Activated B cell treated with CpG ODN at 0.5 μM for 24 hours (primary cell): ENCODE measurements at places on chromosomes 12 and 14. TPM values are rescaled to one million over a fixed set of nuclear protein-coding genes. Genes with fewer than 3 reads are reported as not detected.
A peak's percentile ranks its signal among the peaks of the same experiment; 100 is the strongest.

The PLEK2 gene
- not detected in 2 replicates for total RNA-seq

The CCDC92 gene
- 21.5 and 23.7 TPM in 2 replicates for total RNA-seq

The TIMM9 gene
- total RNA-seq = 29.1 and 35.7 TPM in 2 replicates

The SIX4 gene
- not detected in 2 replicates for total RNA-seq

The KERA gene
- not detected in 2 replicates for total RNA-seq

The CRADD gene
- total RNA-seq = 10.3 and 15.3 TPM in 2 replicates

The HNF1A gene
- total RNA-seq = not detected in 2 replicates

The MYF6 gene
- not detected in 2 replicates for total RNA-seq

The TSPAN19 gene
- not detected in 2 replicates for total RNA-seq

The ZC3H14 gene
- 38.7 and 45.0 TPM in 2 replicates for total RNA-seq

The NCAPD2 gene
- total RNA-seq = 38.4 and 40.9 TPM in 2 replicates

GRCh38 chr12:6285532-6286306 is 24.8 kb upstream of the PLEKHG6 start:
- no peaks in the 10 kb centered on the region for H3K4me1 ChIP-seq
- H3K27ac ChIP-seq = no peak overlapping the region
- DNase-seq = no peak
- no peaks in the 10 kb centered on the region for H3K36me3 ChIP-seq
- H3K27me3 ChIP-seq = peaks cover 36% of the 10 kb centered on the region

GRCh38 chr14:99670361-99671234 is 13.5 kb upstream of the CYP46A1 start:
- H3K4me3 ChIP-seq = no peak overlapping the region
- peaks cover 27% of the 10 kb centered on the region for H3K27me3 ChIP-seq
- peaks cover 6% of the 10 kb centered on the region for H3K4me1 ChIP-seq
- DNase-seq = no peak
- no peaks in the 10 kb centered on the region for H3K36me3 ChIP-seq

- peaks cover 21% of the 10 kb centered on the region for H3K36me3 ChIP-seq
- no peak overlapping the region for H3K4me3 ChIP-seq
- no peaks in the 10 kb centered on the region for H3K27me3 ChIP-seq
- peaks cover 14% of the 10 kb centered on the region for H3K4me1 ChIP-seq
- DNase-seq = no peak
- H3K27ac ChIP-seq = no peak overlapping the region
Observed at GRCh38 chr12:53612978-53613377, 13.2 kb downstream of the ATF7 start.

- DNase-seq = no peak
- H3K27ac ChIP-seq = no peak overlapping the region
- H3K4me1 ChIP-seq = no peaks in the 10 kb centered on the region
Observed at GRCh38 chr14:30143627-30144026, 216.0 kb upstream of the PRKD1 start.

DNA sequence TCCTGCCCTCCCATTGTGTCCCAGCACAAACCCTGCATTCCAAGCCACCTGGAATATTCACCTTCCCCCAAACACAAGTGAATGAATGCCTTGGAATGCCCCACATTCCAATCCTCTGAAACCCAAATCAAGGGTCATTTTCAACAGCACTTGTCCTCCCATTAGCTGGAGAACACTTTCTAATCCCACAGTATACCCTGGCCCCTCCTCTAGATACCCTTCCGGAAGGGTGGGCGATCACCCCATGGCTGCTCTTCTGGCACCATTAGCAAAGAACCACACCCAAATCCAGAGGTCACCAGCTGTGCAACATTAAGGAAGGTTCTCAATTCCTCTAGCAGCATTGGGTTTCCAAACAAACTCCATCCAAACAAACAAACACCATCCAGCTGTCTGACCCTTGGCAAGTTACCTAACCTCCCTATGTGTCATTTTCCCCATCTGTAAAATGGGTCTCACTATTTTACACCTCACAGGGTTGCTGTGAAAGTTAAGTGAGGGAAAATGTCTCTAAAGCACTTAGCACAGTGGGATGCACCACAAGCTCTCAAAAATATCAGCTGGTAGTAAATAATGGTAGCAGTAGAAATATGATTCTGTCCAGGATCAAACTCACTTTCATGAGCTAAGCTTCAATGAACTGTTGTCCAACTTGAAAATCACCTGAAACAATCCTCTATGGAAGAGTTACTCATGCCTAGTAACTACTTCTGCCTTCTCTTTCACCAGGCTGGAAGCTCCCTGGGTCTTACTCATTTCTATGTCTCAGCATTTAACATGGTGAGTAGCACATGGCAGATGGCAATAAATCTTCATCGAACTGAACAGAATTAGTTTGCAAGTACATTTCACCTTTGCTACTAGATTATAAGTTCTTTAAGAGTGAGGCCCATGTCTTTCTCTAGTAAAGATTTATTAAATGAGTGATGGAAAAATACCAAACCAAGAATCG is 5.3 kb downstream of the NUAK1 start:
- no peak overlapping the region for H3K4me3 ChIP-seq
- no peak for DNase-seq
- no peaks in the 10 kb centered on the region for H3K36me3 ChIP-seq
- H3K4me1 ChIP-seq = peaks cover 9% of the 10 kb centered on the region

DNA sequence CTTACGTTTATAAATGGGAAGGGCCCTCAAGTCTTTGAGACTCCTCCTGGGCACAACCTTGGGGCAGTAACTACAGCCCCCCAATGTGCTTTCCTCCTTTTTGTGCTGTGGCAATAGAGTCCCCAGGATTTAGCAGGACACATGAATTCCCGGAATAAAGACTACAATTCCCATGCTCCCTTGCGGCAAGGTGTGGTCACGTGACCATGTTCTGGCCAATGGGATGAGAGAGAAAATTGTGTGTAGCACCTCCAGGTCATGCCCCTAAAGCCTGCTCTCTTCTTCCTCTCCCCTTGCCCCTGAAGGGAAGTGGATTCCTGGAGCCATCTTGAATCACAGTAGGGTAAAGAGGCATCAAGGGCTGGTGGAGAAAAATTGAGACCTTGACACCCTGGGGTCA is 295.1 kb upstream of the SFSWAP start:
- H3K27ac ChIP-seq = no peak overlapping the region
- no peaks in the 10 kb centered on the region for H3K4me1 ChIP-seq
- peaks cover 6% of the 10 kb centered on the region for H3K27me3 ChIP-seq
- no peak overlapping the region for H3K4me3 ChIP-seq

GRCh38 chr14:32821964-32822653 is 116.6 kb upstream of the NPAS3 start:
- H3K27ac ChIP-seq = no peak overlapping the region
- no peaks in the 10 kb centered on the region for H3K36me3 ChIP-seq
- no peaks in the 10 kb centered on the region for H3K27me3 ChIP-seq
- no peaks in the 10 kb centered on the region for H3K4me1 ChIP-seq
- DNase-seq = no peak
- no peak overlapping the region for H3K4me3 ChIP-seq

DNA sequence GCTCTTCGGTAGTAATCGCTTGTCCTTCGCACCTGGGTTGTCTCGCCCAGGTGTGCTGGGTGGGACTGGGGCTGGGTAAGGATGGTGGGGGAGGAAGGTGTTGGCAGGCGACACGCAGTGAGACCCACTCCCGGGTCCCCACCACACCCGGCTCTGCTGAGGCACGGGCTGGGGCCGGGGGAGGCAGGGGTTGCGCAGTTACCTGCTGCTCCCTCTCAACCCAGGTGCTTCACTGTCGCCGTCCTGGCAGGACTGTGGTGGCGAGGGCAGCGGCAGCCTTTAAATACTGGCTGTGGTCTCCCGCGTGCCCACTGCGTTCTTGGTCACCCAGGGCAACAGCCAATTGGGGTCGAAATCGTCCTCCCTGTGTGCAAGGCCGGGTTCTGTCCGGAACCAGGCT is at the start of gene CCER1:
Gene CCER1 (minus strand): TSS at position 256 of the 400 bp plus-strand sequence. CDS start 434 bp downstream, outside the sequence.
- H3K4me1 ChIP-seq = no peaks in the 10 kb centered on the region
- no peak within 1 kb of the TSS for H3K27ac ChIP-seq
- H3K27me3 ChIP-seq = no peaks in the 10 kb centered on the region
- no peak within 1 kb of the TSS for H3K4me3 ChIP-seq
- DNase-seq = no peak
- no peaks in the 10 kb centered on the region for H3K36me3 ChIP-seq

GRCh38 chr14:73452341-73453186 is 5.8 kb downstream of the NUMB start:
- no peak for DNase-seq
- H3K4me3 ChIP-seq = peak overlapping the region; percentile 50
- no peaks in the 10 kb centered on the region for H3K27me3 ChIP-seq
- H3K4me1 ChIP-seq = peaks cover 51% of the 10 kb centered on the region
- peak overlapping the region; percentile 70 for H3K27ac ChIP-seq
- H3K36me3 ChIP-seq = peaks cover 7% of the 10 kb centered on the region

DNA sequence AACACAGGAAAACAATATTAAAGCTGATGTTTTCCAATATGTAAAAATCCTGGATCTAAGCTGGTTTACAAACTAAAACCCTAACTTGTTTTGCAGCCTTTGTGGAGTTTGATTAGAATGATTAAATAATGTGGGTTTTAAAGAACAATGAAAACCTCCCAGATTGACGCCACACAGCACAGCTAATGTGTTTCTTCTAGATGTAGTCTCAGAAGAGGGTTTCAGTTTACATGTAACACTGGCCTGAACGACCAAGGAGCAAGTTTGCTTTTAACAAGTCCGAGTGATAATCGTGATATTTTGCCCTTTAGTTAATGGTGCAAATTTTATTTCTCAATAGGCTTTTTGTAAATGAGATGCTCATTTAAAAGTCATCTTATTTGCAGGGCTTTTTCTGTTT is 11.0 kb downstream of the HMGA2 start:
- H3K4me1 ChIP-seq = no peaks in the 10 kb centered on the region
- H3K36me3 ChIP-seq = no peaks in the 10 kb centered on the region
- peaks cover 5% of the 10 kb centered on the region for H3K27me3 ChIP-seq
- no peak overlapping the region for H3K27ac ChIP-seq
- DNase-seq = no peak

GRCh38 chr12:124835656-124836410 is 27.8 kb downstream of the SCARB1 start:
- H3K27me3 ChIP-seq = no peaks in the 10 kb centered on the region
- no peak for DNase-seq
- H3K36me3 ChIP-seq = no peaks in the 10 kb centered on the region
- H3K4me3 ChIP-seq = no peak overlapping the region
- H3K27ac ChIP-seq = no peak overlapping the region

GRCh38 chr12:5694759-5695409 is 250.2 kb downstream of the ANO2 start:
- peaks cover 3% of the 10 kb centered on the region for H3K27me3 ChIP-seq
- no peaks in the 10 kb centered on the region for H3K4me1 ChIP-seq
- no peaks in the 10 kb centered on the region for H3K36me3 ChIP-seq
- DNase-seq = no peak
- H3K4me3 ChIP-seq = no peak overlapping the region

GRCh38 chr12:106030210-106031071 is 108.3 kb downstream of the NUAK1 start:
- no peak overlapping the region for H3K4me3 ChIP-seq
- no peaks in the 10 kb centered on the region for H3K4me1 ChIP-seq
- no peaks in the 10 kb centered on the region for H3K36me3 ChIP-seq
- no peak overlapping the region for H3K27ac ChIP-seq
- H3K27me3 ChIP-seq = peaks cover 7% of the 10 kb centered on the region

- H3K4me3 ChIP-seq = no peak overlapping the region
- H3K27ac ChIP-seq = no peak overlapping the region
- H3K4me1 ChIP-seq = no peaks in the 10 kb centered on the region
- no peaks in the 10 kb centered on the region for H3K36me3 ChIP-seq
- no peaks in the 10 kb centered on the region for H3K27me3 ChIP-seq
Observed at GRCh38 chr12:20624718-20625117, 70.4 kb upstream of the SLCO1C1 start.

DNA sequence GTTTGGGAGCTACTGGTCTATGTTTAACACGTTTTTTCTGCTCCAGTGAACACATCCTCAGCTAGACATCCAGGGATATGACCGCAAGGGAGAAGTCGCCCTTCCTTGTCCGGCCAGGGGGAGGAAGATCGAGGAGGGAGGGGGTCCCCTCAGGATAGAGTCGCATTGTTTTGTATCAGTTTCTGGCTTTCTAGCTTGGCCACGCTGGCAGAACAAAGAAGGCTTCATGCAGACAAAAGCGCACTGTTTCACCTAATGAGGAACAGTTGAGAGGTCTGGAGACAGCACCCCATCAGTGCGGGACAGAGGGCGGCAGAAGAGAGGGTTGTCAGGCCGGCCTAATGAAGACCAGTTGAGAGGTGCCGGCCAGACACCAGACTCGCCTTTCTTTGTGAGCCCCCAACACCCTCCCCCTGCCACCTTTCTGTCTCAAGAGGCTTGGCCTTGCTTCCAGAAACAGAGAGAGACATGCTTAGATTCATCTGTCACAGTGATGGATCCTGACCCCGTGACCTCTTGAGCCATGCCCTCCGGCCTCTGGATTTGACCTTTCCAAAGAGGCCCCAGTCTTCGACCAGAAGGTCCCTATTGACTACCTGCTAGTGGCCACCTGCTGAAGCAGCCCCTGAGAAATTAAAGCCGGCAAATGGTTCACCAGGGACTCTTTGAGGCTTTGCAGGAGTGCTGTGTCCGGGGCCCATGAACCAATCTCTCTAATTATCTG is 254.7 kb upstream of the TBX3 start:
- no peak overlapping the region for H3K27ac ChIP-seq
- H3K36me3 ChIP-seq = no peaks in the 10 kb centered on the region
- no peaks in the 10 kb centered on the region for H3K27me3 ChIP-seq
- DNase-seq = no peak
- no peaks in the 10 kb centered on the region for H3K4me1 ChIP-seq

- DNase-seq = no peak
- no peaks in the 10 kb centered on the region for H3K4me1 ChIP-seq
- H3K27ac ChIP-seq = no peak overlapping the region
- no peak overlapping the region for H3K4me3 ChIP-seq
- no peaks in the 10 kb centered on the region for H3K27me3 ChIP-seq
Observed at GRCh38 chr12:133107121-133107520, 23.0 kb downstream of the ZNF891 start.

DNA sequence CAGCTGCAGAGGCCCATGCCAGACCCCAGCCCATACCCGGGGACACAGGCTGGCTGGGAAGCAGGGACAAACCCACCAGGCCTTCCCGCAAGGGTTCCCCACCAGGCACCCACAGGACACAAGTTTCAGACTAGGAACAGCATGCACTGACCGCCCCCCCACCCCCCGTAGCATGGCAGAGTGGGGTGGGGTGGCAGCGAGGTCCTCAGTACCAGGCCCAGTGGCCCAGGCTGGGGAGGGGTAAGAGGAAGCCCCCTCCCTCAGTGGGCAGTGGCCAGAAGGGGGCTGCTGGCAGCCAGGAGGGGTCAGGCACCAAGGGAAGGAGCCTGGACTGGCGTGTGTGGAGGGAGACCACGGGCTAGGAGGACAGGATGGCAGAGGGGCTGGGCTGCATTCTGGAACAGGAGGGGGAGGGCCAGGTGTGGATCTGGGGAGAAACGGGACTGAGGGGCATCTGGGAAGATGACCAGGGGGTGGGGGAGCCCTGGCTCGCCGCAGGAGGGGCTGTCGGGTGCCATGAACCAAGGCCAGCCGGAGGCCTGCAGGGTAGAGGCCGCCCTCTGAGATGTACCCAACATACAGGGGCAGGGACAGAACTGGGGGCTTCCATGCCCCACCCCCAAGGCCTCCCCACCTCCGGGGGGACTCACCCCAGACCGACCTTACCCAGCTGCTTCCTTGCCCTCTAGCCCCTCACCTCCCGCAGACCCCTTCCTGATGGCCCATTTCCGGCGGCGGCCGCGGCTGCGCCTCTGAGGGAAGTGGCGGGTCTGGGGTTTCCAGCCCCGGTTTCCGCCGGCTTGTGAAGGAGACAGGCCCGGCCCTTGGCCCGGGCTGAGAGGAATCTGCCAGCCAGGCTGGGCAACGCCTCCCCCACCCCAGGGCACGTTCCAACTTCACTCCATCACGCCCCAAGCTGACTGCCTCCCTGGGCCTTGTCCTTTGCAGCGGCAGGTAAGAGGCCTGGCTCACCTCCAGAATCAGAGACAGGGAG is 5.6 kb upstream of the JAG2 start:
- peaks cover 17% of the 10 kb centered on the region for H3K4me1 ChIP-seq
- no peak overlapping the region for H3K4me3 ChIP-seq
- H3K36me3 ChIP-seq = no peaks in the 10 kb centered on the region
- H3K27me3 ChIP-seq = peaks cover 13% of the 10 kb centered on the region
- H3K27ac ChIP-seq = no peak overlapping the region
